ENCODE measurements at places on chromosomes 3 and 15.
A peak's percentile ranks its signal among the peaks of the same experiment; 100 is the strongest.

- DNase-seq = no peak
Measured at GRCh38 chr15:80564056-80564455, 131.1 kb upstream of the ABHD17C start.

- no peak for DNase-seq
Measured at GRCh38 chr3:48709051-48709461, 8.0 kb downstream of the IP6K2 start.

- peak; percentile 62 for DNase-seq
Measured at GRCh38 chr15:48330855-48331795, at the start of gene DUT. Gene DUT (plus strand): TSS chr15:48331429. CDS start chr15:48331516, 87 bp downstream.

DNA sequence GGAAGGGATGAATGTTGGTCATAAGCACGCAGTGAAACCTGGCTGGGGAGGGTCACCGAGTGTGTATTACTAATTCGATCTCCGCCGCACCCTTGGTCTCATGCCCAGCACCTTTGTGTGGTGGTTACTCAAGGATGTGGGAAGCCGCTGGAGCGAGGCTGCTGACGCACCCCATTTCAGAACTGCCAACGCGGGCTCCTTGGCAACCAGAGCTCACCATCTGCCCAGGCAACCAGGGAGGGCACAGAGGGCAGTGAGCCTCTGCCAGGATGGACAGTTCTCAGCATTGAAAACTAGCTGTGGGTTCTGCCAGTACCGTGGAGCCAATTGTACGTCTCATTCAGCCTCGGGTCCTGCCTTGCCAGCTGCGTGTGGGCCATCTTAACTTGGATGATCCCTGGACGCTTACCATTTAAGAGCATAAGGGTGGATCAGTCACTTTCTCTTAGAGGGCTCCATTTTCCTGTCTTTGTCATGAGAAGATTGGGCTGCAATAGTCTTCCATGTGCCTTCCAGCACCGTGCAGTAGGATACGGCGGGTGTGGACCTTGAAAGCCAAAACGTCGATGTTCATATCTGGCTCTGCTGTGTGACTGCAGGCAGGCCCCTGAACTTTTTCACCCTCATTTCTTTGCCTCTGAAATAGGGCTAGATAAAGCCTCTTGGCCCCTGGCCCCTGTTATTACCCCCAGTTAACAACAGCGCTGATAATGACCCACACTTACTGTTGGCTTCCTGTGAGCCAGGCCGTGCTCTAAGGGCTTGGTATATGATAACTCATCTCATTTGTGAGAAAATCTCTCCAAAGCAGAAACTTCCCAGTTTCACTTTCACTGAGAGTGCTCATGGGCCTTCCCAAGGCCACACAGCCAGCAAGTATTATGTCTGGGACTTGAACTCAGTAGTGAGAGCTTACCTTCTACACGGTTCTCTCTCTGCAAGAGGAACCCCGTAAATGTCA is 238.8 kb downstream of the OPA1 start:
- DNase-seq = no peak

DNA sequence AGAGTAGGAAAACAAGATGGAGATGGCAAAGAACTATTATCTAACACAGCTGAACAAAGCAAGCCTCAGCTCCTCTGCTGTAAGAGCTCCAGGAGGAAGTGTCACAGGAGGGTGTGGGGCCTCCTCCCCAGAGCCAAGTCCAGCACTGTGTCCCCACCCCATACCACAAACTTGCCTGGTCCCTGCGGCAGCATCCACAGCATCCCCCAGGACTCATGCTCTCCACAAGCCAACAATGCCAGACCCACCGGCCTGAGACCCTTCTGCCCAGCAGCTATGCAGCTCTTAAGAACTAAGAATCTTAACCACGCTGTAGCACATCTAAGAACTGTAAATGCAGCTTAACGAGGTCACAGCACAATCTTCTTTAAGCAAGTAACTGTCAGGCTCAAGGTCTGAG is 9.1 kb downstream of the RBM15B start:
- DNase-seq = no peak

DNA sequence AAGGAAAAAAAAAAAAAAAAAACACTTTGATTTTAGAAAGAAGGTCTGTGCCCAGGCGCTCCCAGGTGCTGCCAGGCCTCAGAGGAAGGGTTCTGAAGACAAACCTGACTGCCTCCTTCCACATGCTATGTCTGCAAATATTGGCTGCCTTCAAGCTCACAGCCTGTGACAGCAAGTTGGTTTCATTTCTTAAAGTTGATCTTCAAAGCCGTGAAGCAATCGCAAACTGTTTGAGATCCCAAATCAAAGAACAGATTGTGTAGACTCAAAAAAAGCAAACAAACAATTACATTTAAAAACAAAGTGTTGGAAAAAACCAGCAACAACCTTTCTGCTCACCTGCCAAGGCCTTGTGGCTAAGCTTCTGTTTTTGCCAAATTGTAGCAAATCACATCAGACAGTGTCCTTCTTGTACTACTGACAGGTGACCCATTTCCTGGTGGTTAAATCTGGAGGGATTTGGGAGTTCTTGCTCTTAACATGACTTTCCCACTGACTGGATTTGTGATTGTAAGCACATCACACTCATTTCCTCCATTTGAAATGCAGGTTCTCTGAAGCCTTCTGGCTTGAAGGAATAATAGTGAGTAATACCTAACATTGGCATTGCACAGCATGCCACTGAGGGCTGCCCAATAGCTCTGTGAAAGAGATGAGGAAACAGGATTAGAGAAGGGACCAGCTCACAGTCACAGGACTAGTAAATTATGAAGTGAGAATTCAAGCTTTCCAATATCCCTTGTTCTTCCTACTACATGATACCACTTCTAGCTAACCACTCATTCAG is 502.4 kb downstream of the LPP start:
- no peak for DNase-seq

GRCh38 chr15:90691982-90692773 is 25.0 kb upstream of the BLM start:
- DNase-seq = no peak

GRCh38 chr3:168431491-168431890 is 335.8 kb upstream of the GOLIM4 start:
- no peak for DNase-seq

GRCh38 chr3:1232276-1232675 is 139.5 kb downstream of the CNTN6 start:
- no peak for DNase-seq

DNA sequence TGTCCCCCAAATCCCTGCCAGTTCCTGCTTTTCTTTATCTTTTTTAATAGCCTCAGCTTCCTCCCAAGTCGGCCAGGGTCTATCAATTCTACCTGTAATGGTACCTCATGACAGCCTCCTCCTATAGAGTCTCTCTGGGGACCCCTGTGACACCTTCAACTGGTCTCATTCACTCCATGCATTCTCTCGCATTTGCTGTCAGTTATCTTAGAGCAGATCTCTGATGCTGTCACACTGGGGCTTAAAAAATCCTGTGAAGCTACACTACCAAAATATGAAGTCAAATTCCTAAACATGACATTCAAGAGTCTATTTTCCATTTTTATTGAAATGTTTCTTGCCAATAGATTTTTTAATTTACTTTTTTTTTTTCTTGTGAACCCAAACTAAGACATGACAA is 5.5 kb downstream of the VPS39 start:
- no peak for DNase-seq

- no peak for DNase-seq
Measured at GRCh38 chr15:86756688-86757087, 677.0 kb downstream of the AGBL1 start.
